ENCODE measurements at places on chromosomes 5 and 9.
A peak's percentile ranks its signal among the peaks of the same experiment; 100 is the strongest.

- no peak for DNase-seq
Measured at GRCh38 chr5:107885601-107886000, 214.9 kb upstream of the EFNA5 start.

DNA sequence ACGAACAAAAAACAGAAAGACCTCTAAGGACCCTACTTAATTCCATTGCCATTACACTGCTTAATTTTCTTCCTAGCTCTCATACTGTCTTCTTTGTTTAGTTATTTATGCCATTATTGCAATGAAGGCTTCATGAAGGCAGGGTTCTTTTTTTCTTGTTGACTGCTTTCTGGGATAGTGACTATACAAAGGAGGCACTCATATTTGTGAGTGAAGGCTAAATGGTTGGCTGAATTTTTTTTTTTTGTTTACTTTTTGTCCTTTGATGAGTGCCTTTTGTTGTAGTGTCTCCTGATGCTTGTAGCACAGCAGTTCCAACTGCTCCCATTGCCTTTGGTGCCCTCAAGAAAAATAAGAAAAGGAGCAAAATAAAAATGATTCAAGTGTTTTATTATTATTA, 17.8 kb downstream of the CTNNA1 start:
- no peak for DNase-seq

GRCh38 chr9:111645806-111646205, 14.7 kb downstream of the DNAJC25 start:
- DNase-seq, result no peak

GRCh38 chr9:107861075-107861474, 371.5 kb upstream of the KLF4 start:
- no peak for DNase-seq

DNA sequence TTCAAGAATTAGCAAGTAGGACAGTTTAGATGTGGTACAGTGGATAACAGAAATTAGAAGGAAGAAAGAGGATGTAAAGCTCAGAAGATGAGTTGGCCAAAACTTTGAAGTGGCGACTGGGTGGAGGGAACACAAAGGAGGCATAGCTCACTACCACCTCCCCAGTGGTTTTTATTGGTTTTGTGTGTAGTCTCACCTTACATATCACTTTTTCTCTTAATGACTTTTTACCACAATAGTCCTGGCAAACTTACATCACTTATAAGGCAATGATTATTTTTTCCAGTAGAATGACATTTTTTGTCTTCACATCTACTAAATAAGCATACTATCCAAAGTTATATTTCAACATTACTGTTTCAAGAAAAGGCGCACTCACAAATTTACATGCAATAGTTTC, 49.2 kb upstream of the FBN2 start:
- DNase-seq, result no peak

GRCh38 chr9:5112646-5113045, 72.8 kb downstream of the INSL6 start:
- no peak for DNase-seq

GRCh38 chr5:50763846-50764245, 97.4 kb downstream of the PARP8 start:
- DNase-seq, result no peak

- DNase-seq, result no peak
Measured at GRCh38 chr5:94433397-94434163, 184.8 kb downstream of the KIAA0825 start.

- DNase-seq, result no peak
Measured at GRCh38 chr5:38446029-38446522, 110.4 kb downstream of the LIFR start.

GRCh38 chr5:154708846-154709245, 46.3 kb upstream of the LARP1 start:
- DNase-seq, result no peak

GRCh38 chr5:38509185-38509584, 47.3 kb downstream of the LIFR start:
- DNase-seq, result no peak

GRCh38 chr5:110086658-110087388, 397.1 kb downstream of the MAN2A1 start:
- peak; percentile 7 for DNase-seq

- no peak for DNase-seq
Measured at GRCh38 chr5:126455728-126456127, 32.5 kb downstream of the GRAMD2B start.

GRCh38 chr5:126816649-126817048, 39.7 kb downstream of the LMNB1 start:
- DNase-seq, result no peak

- DNase-seq, result no peak
Measured at GRCh38 chr5:160543395-160543794, 121.7 kb downstream of the PTTG1 start.

- DNase-seq, result no peak
Measured at GRCh38 chr9:96649620-96650324, 5.3 kb downstream of the PRXL2C start.

- DNase-seq, result no peak
Measured at GRCh38 chr5:77843570-77844372, 67.6 kb upstream of the TBCA start.

DNA sequence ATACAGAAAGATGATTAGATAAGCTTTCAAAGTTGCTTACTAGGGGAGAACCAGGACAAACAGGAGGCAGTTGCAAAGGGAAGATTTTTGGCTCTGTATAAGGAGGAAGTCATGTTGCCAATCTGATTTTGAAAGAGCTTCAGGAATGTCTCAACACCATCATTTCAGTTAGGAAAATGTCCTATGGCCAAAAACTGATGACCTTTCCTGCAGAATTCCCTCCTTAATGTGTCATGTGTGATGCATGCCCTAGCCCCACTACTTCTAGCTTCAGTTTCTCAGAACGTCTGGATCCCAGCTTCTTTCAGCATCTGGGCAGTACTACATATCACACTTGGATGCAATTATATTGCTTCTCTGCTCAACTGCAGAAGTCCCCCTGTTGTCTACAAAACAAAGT, 211.5 kb upstream of the NREP start:
- no peak for DNase-seq

GRCh38 chr5:87154191-87154590, 113.5 kb upstream of the RASA1 start:
- no peak for DNase-seq

DNA sequence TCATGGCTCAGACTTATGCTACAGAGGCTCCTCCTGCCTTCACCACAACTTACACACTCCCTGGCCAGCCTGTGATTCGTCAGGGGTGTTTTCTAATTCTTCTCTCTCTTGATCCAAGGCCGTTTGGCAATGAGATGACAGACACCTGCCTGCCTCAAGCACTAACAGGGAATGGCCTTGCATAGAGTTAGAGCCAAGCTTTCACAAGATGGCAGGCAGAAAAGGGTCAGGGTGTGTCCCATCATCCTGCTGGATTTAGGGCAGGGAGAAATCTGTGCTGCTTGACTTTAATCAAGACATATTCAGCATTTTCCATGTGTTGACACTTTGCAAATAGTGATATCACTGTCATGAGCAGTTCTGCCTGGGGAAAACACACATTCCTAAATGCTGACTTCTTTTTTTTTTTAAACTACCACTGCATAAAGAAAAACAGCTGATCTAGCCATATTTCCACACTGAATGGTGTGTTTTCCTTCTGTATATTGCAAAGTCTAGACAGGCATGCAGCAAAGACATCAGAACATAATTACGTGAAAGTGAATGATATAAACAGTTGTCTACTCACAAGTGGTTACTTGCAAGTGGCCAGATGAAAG, 95.0 kb upstream of the SLC25A48 start:
- DNase-seq, result no peak

- no peak for DNase-seq
Measured at GRCh38 chr5:146039420-146039819, 66.0 kb downstream of the PLAC8L1 start.

DNA sequence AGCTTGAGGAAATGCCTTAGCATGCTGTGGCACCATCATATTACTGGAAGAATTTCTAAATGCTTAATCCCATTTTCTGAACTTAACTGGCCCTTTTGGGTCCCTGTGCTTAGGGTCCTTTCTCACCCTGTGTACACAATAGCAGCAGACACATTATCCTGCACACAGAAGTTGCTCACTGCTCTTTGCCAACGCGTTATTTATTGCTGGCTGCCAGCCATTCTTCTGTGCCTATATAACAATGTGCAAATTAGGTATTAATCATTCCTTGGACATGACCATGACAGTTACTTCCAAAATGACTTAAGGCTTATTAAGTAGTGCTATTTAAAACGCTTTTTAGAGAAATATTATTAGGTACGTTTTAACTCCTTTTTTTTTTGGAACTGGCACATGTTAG, 134.7 kb downstream of the FBN2 start:
- no peak for DNase-seq

DNA sequence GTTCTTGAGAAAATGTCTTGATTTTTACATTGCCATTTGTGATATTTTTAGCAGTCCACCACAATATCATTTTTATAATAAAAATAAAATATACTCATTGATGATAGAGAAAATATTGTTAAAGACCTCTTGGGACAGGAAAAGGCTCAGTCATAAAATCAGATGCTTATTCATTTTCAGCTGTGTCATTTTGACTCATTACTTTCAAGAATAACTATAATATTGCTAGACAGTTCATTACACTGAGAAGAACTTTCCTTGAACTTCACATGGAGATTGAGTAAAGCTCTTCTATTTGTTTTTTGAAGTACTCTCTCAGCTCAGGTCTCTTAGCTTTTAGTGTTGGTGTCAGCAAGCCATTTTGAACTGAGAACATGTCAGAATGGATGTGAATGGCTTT, 8.5 kb upstream of the MEIKIN start:
- DNase-seq, result no peak

- DNase-seq, result no peak
Measured at GRCh38 chr5:15499528-15500324, at the start of gene FBXL7. Gene FBXL7 (plus strand): TSS chr5:15500180.

- no peak for DNase-seq
Measured at GRCh38 chr9:87461256-87461655, 36.4 kb upstream of the DAPK1 start.

GRCh38 chr5:113693701-113694100, 180.2 kb downstream of the YTHDC2 start:
- no peak for DNase-seq

GRCh38 chr5:174223355-174223754, 177.8 kb downstream of the NSG2 start:
- no peak for DNase-seq

DNA sequence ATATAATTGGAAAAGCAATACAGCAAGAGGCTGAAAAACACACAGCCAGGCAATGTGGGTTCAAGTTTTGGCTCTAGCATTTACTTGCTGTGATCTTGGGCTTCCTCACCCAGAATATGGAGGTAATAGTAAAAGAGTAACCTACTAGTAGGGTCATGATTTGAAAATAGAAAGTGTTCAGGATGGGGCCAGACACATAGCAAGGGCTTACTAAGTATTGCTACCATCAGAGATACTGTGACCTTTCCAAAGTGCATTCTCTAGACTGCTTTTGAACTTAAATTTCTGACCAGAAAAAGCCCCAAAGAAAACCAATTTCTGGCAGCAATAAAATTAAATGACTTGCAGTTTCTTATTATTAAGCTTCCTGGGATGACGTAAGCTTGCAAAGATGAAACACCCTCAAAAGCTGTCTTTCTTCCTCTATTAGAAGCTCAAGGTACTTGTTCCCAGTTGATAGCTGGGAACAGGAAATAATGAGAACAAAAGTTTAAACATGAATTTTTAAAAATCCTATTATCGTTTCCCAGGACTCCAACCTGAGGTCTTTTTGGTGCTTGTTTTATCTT, 20.3 kb downstream of the SLC45A2 start:
- DNase-seq, result no peak

DNA sequence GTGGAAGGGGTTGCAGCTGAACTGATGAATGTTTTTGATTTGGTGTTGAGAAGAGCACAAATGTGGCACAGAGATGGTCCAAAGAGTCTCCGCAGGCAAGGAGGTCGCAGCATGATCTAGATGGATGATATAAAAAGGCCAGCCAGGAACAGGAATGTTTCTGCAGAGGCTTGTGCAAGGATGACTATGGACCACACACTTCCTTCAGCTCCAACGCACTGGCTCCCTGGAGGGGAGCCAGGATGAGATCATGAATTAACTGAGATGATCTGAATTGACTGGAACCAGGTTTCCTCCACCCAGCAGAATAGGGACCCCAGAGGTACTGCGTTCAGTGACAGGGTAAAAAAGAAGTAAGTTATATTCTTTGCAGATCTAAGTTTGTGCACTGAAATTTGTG, 89.0 kb downstream of the ARSB start:
- no peak for DNase-seq

GRCh38 chr5:91514400-91514799, 131.3 kb upstream of the ARRDC3 start:
- DNase-seq, result no peak

GRCh38 chr5:16033187-16033925, 146.2 kb downstream of the MARCHF11 start:
- DNase-seq, result no peak

- DNase-seq, result peak; percentile 30
Measured at GRCh38 chr5:141359790-141360426, at the start of gene PCDHGB2. Gene PCDHGB2 (plus strand): TSS chr5:141359994. CDS start chr5:141360136, 142 bp downstream.

DNA sequence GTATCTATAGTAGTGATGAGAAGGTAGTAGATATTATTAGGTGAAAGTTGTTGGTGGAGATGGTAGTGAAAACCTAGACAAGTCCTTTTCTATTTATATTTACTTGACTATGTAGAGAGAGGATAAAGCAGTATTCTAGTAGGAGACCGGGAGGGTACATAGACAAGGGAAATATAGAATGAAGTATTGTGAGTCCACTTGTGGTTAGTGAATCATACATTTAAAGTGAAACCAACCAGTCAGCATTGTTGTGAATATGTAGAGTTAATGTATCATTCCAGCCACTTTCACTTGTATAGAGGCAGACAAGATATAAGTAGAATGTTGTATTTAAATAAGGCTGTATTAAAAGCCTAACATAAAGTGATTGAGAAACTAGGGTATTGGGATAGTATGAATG, 1711.3 kb upstream of the ACO1 start:
- DNase-seq, result no peak

DNA sequence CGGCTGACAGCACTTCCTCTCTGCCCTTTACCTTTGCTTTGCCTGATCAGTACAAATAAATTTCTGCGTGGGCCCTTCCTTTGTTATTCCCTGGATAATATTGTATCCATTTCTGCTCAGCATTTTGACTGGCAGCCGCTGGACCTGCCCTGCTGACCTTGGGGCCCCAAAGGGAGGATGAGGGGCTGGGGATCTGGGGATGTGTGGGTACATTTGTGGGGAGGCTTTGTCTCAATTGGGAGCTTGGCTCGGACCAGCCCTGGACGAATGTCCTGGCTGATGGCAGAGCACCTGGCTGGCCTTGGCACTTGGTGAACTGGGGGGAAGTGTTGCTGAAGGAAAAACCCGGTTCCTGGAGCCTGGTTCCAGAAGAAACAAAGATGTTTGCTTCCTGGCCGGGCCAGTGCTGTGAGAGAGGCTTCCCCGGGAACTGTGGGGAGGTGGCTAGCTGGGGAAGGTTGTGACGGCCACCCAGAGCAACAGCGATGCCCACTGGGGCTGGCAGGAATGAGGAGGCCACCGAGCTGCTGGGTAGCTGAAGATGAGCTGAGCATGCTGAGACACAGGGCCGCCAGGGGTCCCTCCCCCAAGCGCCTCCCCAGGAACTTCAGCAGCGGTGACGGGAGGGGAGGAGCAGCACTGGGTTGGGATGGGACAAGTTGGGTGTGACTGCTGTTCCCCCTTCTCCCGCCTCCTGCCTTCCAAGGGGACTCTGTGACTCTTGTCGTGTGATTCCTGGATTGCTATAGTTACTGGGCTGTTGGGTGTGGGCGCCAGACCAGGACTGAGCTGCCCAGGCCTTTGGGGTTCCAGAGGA, 8.4 kb downstream of the LMX1B start:
- no peak for DNase-seq

GRCh38 chr5:132764051-132764450, 13.0 kb downstream of the SEPTIN8 start:
- DNase-seq, result no peak

Measured in CD4-positive, alpha-beta T cell treated with Interleukin-2 at 100 ng/mL for 4 hours (primary cell).